Stimulated activated CD8-positive, alpha-beta memory T cell treated with anti-CD3 and anti-CD28 coated beads, Interleukin-4, amount 100 ng/mL, for 1 hour (primary cell): ENCODE measurements at places on chromosomes 4 and X.

- DNase-seq, result no peak
These were observed 690.9 kb downstream of the PCDH19 start for GRCh38 chrX:99719140-99719539.

DNA sequence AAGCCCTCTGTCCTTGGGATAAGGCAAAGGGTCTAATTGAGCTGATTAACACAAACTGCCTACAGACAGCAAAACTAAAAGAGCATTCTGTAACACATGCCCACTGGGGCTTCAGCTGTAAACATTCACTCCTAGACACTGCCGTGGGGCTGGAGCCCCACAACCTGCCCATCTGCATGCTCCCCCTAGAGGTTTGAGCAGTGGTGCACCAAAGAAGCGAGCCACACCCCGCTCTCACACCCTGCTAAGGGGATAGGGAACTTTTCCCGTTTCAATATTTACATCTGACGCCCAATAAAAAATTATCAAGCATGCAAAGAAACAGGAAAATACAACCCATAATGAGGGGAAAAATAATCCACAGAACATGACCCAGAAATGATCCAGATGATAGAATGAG lies 46.9 kb upstream of the HSD17B10 start:
- DNase-seq, result no peak

GRCh38 chrX:7132335-7133049 lies 15.0 kb upstream of the STS start:
- no peak for DNase-seq

DNA sequence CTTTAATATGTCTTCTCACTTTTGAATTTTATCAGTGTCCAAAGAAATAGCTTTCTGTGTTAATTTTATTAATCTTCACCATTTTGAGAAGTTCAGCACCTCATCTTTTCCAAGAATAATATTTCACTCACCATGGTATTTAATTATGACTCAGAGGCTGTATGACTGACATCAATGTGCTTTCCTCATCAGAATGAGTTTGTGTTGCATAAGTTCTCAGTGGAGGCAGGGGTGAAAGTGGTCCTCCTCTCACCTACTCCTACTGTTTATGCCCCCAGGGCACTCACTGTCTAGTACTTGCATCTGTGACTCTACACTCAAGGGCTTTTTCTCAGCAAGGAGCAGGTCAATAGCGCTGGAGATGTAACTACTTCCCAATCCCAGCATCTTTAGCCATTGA lies 905.3 kb upstream of the INTU start:
- DNase-seq, result no peak

DNA sequence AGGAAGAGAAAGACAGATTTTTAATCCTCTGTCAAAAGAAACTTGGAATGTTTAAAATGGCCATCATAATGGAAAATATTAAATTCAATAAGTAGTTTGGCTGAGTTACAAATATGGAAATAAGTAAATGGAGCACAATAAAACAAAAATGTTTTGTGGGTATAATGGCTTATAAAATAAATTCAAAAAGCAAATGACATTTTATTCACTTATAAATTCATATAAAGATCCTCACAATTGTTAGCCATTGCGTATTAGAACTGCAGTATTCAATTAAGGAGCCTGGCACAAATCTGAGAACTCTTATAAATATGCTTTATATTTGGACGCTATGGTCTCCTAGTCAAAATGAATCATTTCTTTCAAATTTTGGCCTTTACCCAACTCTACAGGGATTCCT lies 339.0 kb upstream of the PABPC4L start:
- DNase-seq, result no peak

GRCh38 chr4:123974386-123975149 lies 578.0 kb downstream of the SPRY1 start:
- DNase-seq, result no peak

GRCh38 chr4:23884741-23885140 lies 5.1 kb downstream of the PPARGC1A start:
- no peak for DNase-seq

DNA sequence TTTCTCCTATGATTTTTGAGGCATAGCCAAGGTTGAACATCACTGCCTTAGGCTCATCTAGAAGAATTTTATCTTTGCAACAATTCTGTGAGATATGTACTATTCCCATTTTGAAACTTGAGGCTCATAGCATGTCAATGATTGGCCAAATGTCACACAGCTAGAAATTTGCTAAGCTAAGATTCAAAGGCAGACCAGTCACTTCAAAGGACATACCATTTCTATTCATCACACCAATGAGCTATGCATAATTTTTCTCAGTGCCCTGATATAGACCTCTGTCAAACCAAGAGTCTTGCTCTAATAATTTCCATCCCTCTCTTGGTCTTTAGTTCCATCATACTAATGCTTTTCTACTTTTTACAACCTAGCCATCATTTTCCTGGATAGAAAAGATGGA lies 27.6 kb upstream of the SERTM2 start:
- no peak for DNase-seq

DNA sequence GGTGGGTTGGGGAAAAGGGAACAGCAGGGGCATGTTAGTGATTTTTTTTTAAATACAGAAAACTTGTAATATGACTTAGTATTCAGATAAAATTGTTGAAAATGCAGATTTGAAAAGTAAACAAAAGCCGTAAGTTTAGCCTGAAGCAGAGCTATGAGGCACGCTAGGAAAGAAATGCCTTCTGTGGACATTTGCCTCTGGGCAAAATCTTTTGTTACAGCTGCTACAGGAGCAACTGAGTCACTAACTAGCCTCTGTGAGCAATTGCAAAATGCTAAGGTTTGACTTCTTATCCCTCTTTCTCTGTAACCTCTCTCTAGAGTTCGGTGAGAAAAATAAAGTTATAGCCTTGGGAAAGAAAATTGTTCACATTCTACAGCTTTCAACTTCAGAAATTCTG lies 350.0 kb downstream of the SLC7A11 start:
- no peak for DNase-seq

DNA sequence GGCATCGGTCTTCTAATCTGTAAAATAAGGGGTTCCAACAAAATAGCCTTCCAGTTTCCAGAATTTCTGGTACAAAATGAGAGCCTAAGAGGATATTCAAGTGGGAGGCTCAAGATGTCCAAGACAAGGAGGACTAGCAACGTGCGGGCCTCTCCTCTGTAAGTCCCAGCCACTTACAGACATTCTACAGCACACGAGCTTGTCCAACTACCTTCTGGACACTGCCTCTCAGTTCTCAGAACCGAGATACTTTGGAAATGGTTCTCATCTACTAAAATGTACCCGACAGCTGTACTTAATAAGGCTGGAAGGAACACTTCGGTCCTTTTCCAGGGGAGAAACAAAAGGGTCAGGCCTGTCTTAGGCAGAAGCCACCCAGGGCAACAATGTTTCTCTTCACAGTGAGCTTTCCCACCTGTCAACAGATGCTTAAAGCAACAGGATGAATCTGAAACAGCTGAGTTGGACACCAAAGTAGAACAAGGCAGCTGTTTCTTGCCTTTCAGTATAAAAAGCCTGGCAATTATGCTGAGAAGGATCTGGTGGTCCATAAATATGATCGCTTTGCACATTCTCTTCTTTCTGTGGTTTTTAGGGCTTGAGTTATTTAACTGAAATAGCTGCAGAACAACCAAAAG lies 127.0 kb downstream of the HS6ST2 start:
- DNase-seq, result no peak

GRCh38 chrX:136183917-136184316 lies 36.6 kb downstream of the FHL1 start:
- DNase-seq, result no peak

DNA sequence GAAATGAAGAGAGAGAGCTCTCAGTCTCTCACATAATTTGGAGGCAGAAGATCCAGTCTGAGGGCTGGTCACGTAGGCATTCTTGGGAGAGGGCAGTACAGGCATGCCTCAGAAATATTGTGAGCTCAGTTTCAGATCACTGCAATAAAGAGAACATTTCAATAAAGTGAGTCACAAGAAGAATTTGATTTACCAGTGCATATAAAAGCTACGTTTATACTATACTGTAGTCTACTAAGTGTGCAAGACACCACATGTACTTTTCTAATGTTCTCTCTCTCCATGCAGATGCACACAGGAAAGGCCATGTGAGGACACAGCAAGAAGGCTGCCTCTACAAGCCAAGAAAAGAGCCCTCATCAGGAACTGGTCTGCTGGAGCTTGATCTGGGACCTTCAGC lies 583.5 kb upstream of the FAT1 start:
- DNase-seq, result no peak

DNA sequence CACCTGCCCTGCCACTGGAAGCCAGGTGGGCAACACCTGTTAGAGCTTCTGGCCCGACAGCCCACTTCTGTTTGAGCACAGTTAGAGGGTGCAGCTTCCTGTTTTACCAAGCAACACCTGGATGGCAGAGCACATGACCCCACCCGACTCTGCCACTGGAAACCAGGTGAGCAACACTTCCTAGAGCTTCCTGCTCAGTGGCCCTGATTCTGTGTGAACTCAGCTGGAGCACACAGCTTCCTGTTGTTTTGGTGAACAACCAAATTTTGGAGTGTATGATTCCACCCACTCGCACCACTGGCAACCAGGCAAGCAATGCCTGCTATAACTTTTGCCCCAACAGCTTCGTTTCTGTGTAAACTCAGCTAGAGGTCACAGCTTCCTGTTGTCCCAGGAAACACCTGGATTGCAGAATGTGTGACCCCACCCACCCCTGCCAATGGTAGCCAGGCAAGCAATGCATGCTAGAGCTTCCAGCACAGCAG lies 163.8 kb upstream of the KLF8 start:
- DNase-seq, result no peak

DNA sequence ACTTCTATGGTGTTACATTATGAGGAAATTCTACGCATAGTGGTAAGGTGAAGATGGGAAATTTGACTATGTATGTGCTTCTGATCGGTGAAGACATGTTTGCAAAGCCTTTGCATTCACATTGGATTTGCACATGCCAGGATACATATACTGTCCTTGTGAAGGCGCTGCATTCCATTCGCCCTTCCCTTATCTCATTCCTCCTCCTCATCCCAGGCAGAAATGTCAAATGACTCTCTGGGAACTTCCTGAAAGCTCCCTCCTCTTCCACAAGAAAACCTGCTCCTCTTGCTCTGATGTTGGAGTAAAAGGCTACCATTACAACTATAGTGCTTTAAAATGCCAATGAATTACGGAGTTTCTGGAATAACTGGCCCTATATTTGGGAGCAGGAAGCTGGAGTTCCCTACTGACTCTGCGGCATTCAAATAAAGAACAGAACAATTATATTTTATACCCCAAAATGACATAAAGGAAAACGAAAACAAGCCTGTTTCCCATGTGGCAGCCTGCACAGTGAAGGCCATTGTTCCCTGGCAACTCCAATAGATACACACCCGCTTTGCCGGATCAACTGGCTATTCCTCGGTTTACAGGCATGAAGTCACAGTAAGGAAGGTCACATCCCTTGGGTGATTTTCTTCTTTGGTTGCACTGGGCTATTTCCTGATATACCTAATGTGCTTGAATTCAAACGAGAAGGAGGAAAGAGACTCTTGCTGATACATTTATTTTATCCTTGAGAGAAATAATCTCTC lies 84.5 kb downstream of the AREG start:
- no peak for DNase-seq

DNA sequence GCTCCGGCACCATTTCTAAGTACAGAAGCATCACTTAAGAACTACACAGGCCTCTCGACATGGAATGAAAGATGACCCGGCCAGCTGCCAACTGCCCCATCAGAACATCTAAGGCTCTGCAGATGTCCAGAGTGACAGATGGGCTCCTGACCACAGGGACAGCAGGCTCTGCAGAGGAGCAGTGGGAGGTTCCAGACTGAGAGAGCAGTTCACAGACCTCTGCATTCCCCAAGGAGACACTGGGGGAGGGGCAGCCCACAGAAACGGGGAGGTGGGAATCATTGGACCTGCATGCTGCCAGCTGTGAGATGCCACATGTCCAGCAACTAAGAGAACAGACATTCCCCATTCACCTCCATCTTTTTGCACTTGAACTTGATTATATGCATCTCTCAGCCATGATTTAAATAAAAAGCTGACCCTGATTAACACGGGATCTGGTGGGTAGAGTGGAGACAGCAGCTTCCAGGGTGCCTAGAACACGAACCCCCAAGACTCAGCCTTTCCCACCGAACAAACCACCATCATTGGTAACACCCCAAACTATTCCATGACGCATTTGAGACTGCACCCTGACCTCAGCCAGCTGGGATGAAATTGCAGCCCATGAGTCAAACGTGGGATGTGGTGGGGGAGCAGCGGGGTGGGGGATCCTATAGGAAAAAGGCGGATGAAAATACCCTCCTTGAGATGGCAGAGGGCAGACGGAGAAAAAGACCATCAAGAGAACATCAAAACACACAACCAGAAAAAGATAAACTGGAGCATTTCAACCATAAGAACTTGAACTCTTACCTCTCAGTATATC lies 47.2 kb downstream of the AFAP1 start:
- DNase-seq, result no peak

- DNase-seq, result no peak
These were observed 26.4 kb downstream of the PPP1R2C start for GRCh38 chrX:42751573-42751972.

GRCh38 chrX:65932173-65933084 lies 107.5 kb downstream of the VSIG4 start:
- DNase-seq, result no peak

DNA sequence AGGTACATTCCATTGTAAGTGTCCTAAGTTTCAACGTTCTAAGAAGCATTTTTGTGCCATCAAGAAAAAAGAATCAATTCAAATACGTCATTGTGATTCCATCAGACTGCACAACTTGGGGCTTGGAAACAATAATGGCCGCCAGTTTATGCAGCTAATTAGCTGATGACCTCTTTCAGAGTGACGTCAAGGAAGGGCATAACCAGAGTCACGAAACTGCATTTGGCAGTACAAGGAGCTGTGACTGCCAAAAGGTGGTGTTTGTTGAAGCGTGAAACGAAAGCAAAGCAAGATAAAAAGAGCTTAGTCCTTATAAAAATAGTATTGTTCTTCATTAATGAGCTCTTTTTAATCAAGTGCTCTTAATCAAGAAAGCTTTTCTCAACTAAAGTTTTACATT lies 81.1 kb upstream of the SH3RF1 start:
- no peak for DNase-seq
